ENCODE measurements at places on chromosomes 2 and 18. TPM values are rescaled to one million over a fixed set of nuclear protein-coding genes. Genes with fewer than 3 reads are reported as not detected.

Gene POTEF
- not detected for polyA plus RNA-seq

Gene KYNU
- 31.3 TPM for polyA plus RNA-seq

- H3K27me3 ChIP-seq = no peaks in the 10 kb centered on the region
- H3K4me1 ChIP-seq = no peaks in the 10 kb centered on the region
- no peaks in the 10 kb centered on the region for H3K36me3 ChIP-seq
- H3K4me3 ChIP-seq = no peak overlapping the region
Observed at GRCh38 chr2:119950966-119951365, 61.9 kb upstream of the EPB41L5 start.

Gene CROCC2
- not detected for polyA plus RNA-seq

DNA sequence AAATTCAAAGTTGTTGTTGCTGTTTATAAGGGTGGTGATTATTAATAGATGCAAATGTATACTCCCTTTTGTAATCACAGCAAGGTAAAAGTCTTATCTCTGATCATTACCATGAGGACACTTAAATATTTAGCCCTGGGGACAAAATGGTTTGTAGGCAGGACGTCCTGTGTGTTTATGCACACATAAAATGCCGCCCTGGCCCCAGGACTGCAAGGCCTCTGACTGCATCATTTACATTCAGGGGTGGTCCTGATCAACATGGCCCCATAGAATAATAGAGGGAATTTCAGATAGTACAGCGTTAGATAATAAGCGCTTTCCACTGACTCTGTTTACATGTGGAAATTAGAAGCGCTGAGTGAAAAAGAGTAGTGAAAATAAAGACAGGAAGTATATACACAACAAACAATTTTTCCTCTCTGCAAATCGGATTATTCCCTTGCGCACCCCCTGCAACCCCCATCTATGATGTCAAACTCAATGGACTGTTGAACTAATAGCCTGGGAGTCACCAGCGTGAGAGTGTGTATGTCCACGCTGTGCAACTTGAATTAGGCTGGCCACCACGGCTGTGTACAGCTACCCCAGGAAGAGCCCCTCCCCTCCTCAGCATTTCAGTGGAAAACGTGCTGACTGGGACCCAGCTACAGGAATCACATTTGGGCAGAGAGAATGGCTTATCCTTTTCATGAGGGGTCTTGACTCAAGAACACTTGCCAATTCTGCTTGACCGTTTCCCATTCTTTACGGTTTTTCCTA, 291.5 kb downstream of the SOX11 start:
- no peaks in the 10 kb centered on the region for H3K27me3 ChIP-seq
- H3K4me1 ChIP-seq = no peaks in the 10 kb centered on the region
- no peak for DNase-seq
- no peak overlapping the region for H3K27ac ChIP-seq

Gene DNAJC10
- 58.8 TPM for polyA plus RNA-seq

Gene SPC25
- 57.7 TPM for polyA plus RNA-seq

Gene TMEM247
- not detected for polyA plus RNA-seq

Gene WDR7
- polyA plus RNA-seq = 13.0 TPM

GRCh38 chr2:217559084-217559483, 443.7 kb downstream of the TNS1 start:
- no peaks in the 10 kb centered on the region for H3K36me3 ChIP-seq
- no peak overlapping the region for H3K4me3 ChIP-seq
- peaks cover 2% of the 10 kb centered on the region for H3K27me3 ChIP-seq
- no peaks in the 10 kb centered on the region for H3K4me1 ChIP-seq
- DNase-seq = no peak

- H3K4me1 ChIP-seq = no peaks in the 10 kb centered on the region
- no peak overlapping the region for H3K4me3 ChIP-seq
- no peak overlapping the region for H3K27ac ChIP-seq
- H3K36me3 ChIP-seq = no peaks in the 10 kb centered on the region
- DNase-seq = no peak
Observed at GRCh38 chr2:173571021-173571821, 216.5 kb downstream of the CDCA7 start.

Gene HRH4
- not detected for polyA plus RNA-seq

Gene ARHGAP28
- polyA plus RNA-seq = not detected

GRCh38 chr2:147450661-147451510, 393.9 kb upstream of the ACVR2A start:
- no peaks in the 10 kb centered on the region for H3K27me3 ChIP-seq
- DNase-seq = no peak
- H3K4me1 ChIP-seq = no peaks in the 10 kb centered on the region
- H3K4me3 ChIP-seq = no peak overlapping the region
- H3K36me3 ChIP-seq = no peaks in the 10 kb centered on the region

Gene FAM161A
- polyA plus RNA-seq = 8.4 TPM

DNA sequence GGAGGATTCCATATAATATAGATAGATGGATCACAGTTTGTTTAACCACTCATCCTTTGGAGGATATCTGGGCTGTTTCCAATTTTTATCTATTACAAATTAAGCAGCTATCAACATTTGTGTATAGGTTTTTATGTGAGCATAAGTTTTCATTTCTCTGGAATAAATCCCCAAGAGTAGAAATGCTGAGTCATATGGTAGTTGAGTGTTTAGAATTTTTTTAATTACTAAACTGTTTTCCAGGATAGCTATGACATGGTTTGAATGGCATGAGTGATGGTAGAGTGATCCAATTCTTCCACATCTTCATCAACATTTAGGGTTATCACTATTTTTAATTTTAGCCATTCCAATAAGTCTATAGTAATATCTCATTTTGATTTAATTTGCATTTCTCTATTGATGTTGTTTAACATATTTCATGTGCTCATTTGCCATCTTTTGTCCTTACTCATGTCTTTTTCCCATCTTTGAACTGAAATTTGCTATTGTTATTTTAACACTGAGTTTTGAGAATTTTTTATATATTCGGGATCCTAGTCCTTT, 31.4 kb downstream of the ABCB11 start:
- no peaks in the 10 kb centered on the region for H3K27me3 ChIP-seq
- no peaks in the 10 kb centered on the region for H3K36me3 ChIP-seq
- no peaks in the 10 kb centered on the region for H3K4me1 ChIP-seq

Gene FHOD3
- polyA plus RNA-seq = 2.4 TPM

All from GM12878 (cell line).